ENCODE measurements at places on chromosomes 2 and 18. TPM values are rescaled to one million over a fixed set of nuclear protein-coding genes. Genes with fewer than 3 reads are reported as not detected.

The RAX gene
- polyA plus RNA-seq, result not detected

The CFC1 gene
- polyA plus RNA-seq, result not detected

The PRKAG3 gene
- polyA plus RNA-seq, result 0.06 TPM

The CHCHD5 gene
- polyA plus RNA-seq, result 32.7 TPM

The CCDC148 gene
- polyA plus RNA-seq, result 7.3 TPM

The LYPD6 gene
- 17.3 TPM for polyA plus RNA-seq

The POTEF gene
- 0.10 TPM for polyA plus RNA-seq

The TMEM163 gene
- 1.6 TPM for polyA plus RNA-seq

The ELOA2 gene
- not detected for polyA plus RNA-seq

The DUSP2 gene
- polyA plus RNA-seq, result 4.9 TPM

The ACVR1 gene
- polyA plus RNA-seq, result 21.8 TPM

The CXCR4 gene
- 47.6 TPM for polyA plus RNA-seq

The LBX2 gene
- polyA plus RNA-seq, result 3.1 TPM

The SLC9A2 gene
- polyA plus RNA-seq, result 5.1 TPM

The GBX2 gene
- polyA plus RNA-seq, result 0.61 TPM

The PAX8 gene
- 618 TPM for polyA plus RNA-seq

The NYAP2 gene
- not detected for polyA plus RNA-seq

The ANKRD23 gene
- 5.7 TPM for polyA plus RNA-seq

The RHOB gene
- 90.9 TPM for polyA plus RNA-seq

The HOXD9 gene
- polyA plus RNA-seq, result 87.5 TPM

The RSAD2 gene
- polyA plus RNA-seq, result 3.9 TPM
